ENCODE measurements at places on chromosomes 1 and 21.
A peak's percentile ranks its signal among the peaks of the same experiment; 100 is the strongest.

- DNase-seq, result no peak
Measured at GRCh38 chr1:70043804-70044203, 161.6 kb downstream of the LRRC40 start.

DNA sequence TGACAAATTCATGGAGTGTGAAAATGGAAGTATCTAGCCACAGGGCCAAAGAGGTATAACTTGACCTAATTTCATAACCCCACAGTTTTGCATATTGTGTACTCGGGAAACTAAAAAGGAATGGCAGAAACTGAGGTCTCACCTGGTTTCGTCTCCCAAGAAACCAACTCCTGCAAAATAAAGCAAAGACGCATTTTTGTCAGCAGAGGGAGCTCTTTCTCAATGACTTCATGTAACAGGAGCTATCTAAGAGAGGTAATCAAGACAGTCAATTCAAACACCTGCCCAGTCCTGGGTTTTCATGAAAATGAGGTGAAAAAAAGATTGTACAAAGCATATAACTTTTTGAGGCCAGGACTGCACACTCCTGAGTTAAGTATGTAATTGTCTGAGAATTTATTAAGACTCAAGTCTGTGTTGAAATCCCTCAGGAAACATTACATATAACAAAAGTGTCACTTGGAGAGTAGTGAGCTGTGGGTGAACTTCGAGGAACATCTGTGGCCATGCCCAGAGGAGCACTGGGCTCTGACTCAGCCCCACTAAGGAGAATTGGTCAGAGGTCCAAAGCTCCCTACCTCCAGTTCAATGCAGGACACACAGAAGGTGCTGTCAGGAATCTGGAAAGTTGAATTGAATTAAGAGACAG lies 17.6 kb downstream of the FCRL4 start:
- DNase-seq, result peak; percentile 58

DNA sequence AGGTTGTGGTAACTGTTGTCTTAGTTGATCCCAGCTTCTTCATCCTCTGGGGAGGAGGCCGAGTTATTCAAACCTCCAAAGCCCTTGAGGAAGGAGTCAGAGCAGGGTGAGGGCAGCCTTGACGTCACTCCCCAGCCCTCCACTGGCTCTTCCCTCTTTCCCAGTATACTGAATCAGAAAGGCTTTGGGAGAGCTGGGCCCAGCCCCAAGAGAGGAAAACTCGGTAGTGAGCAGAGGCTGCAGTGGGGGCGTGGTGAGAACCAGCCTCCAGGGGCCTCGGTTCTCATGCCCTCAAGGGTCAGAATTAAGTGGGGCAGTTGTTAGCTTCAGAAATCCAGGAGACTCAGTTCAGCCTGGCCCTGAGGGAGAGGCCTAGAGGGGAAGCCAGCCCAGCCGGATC lies 1.8 kb upstream of the GJA4 start:
- DNase-seq, result peak; percentile 93

DNA sequence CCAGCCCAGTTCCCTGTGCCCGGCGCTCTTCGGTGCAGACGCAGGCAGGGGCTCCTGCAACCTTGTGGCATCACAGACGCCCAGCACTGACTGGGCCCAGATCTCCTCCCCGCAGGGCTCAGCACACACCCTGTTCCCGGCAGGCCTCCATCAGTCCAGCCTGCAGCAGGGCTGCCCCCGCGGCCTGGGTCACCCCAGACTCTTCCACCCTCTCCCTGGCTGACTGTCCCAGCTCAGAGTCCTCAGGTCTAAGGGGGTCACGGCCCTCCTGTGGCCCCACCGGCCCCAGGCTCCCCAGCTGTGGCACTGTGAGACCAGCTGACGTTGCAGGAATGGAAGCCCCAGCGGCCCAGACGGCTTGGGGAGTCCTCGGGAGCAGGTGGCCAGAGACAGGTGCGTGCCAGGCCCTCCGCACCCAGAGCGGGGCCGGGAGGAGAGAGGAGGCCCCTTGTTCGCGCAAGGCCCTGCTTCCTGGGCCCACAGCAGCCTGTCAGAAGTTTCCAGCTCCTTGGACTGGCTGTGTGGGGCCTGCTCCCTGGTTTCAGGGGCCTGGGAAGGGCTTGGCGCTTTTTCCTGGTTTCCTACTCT lies 4.2 kb downstream of the B3GALT6 start:
- no peak for DNase-seq

DNA sequence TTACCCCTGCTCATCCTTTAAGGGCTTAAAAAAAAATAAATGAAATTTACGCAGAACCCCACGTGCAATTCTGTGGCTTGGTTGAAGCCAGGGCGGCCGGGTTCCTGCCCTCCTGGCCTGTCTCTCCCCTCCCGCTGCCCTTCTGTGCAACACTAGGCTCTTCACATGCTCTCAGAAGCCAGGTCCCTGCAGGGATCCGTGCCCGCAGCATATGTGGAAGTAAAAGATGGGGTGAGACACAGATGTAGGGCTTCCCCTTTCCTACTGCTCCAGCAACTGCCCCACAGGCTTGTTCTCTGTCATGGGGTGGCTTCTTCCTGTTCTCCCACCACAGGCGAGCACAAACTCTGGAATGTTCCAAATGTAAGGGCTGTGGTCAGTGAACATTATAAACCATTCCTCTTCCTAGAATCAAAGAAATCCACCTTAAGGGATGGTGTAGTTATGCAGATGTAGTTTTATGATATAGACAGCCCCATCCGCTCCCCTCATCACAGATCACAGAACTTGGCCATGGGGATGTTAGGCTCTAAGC lies 535.4 kb downstream of the KIF26B start:
- DNase-seq, result no peak

GRCh38 chr1:151820940-151821339 lies 10.7 kb downstream of the RORC start:
- no peak for DNase-seq
